ENCODE measurements at places on chromosomes 1 and 21.

DNA sequence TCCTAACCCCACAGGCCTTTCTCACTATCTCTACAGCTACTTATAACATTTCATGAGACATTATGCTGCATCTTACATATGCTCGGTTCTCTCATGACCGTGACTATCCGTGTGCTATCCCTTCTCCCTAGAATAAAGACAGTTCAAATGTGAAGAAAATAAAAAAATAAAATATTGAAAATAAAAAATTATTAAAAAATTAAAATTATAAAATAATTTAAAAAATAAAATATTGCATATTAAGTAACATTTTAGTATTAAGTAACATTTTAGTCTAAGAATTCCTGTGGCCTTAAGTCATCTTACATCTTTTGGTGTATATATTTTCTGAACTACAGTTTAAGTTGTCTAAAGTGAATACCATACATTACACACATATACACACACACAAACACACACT lies 415.5 kb downstream of the DPYD start:
- no peak for DNase-seq

DNA sequence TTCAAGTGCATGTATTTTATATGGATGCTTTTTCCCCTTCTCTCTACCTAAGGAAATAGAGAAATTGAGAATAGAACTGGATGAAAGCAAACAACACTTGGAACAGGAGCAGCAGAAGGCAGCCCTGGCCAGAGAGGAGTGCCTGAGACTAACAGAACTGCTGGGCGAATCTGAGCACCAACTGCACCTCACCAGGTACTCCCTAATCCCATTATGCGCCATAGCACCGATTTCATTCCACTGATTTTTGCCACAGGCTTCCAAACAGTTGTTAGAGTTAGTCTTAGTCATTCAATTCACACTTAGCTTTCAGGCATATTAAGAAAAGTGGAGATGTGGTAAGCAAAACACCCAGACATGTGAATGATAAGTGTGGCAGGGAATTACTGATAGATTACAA lies 122.8 kb downstream of the SDCCAG8 start:
- DNase-seq = no peak

GRCh38 chr1:41913014-41913413 lies 5.7 kb downstream of the HIVEP3 start:
- DNase-seq = no peak

GRCh38 chr1:75811211-75811981 lies 14.7 kb downstream of the MSH4 start:
- no peak for DNase-seq

DNA sequence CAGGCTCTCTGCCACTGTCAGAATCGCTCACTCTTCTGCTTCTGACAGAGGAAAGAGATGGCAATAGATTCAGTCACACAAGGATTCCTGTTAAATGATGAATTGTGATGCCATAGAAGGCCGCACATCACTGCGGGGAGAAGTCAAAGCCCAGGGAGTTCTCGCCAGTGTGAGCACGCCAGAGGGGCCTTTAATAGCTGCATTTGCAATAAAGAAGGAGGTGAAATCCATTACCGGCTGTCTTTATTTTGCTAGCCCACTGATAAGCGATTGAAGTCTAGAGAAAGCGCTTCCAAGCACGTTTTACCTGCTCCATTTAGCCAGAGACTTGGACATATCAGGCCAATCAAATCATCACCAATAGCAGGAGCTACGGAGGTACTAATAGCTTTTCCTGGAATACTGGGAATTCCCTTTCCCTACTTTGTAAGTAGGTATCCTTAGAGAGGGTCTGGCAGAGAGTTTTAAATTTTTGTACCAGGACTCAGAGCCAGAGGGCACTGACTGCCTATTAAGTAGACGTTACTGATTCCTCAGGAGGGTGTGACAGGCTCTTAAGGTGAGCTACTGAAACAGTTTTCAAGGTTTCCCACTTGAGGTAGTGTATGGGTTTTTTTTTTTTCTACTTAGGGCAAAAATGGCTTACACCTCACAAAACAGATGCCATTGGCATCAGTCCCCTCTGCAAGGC lies 10.2 kb upstream of the TARBP1 start:
- DNase-seq = no peak

- no peak for DNase-seq
These were observed 36.2 kb downstream of the LDLRAP1 start for GRCh38 chr1:25579292-25580252.

- no peak for DNase-seq
These were observed 5.2 kb downstream of the CAPN9 start for GRCh38 chr1:230752407-230752806.
